ENCODE measurements at places on chromosomes 13 and 19.
A peak's percentile ranks its signal among the peaks of the same experiment; 100 is the strongest.

- no peak for DNase-seq
Measured at GRCh38 chr13:47480951-47481350, 520.1 kb downstream of the SUCLA2 start.

DNA sequence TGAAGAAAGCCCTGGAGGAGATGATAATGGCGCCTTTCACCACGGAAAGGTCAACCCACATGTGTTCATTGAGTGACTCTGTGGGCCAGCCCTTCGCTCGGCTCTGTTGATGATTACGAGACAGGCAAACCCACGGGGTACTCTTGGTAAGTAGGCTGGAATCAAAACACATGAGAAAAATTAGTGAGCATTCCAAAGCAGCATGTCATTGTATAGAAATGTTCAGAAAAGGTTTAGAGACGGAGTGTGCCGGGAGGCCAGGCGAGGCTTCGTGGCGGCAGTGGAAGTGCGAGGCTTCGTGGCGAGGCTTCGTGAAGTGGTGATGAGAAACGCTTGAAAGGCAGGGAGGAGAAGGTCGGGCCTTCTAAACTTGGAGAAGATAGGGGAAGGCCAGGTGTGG, 144.3 kb downstream of the ZNF536 start:
- no peak for DNase-seq

- DNase-seq = no peak
Measured at GRCh38 chr13:111043575-111043982, 71.5 kb upstream of the ARHGEF7 start.

DNA sequence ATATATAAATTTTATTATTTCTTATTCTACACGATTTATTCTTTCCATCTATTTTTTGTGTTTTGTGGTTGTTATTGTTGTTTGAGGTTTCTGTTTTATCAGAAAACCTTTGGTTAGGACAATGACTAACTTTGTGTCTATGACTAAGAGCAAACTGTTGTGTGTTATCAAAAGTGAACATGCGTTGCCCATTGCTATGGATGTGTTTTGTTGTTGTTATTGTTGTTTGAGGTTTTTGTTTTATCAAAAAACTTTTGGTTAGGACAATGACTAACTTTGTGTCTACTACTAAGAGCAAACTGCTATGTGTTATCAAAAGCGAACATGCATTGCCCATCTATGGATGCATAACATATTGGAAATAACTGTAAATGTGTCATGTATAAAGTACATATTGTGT, 692.3 kb downstream of the SLITRK1 start:
- no peak for DNase-seq

DNA sequence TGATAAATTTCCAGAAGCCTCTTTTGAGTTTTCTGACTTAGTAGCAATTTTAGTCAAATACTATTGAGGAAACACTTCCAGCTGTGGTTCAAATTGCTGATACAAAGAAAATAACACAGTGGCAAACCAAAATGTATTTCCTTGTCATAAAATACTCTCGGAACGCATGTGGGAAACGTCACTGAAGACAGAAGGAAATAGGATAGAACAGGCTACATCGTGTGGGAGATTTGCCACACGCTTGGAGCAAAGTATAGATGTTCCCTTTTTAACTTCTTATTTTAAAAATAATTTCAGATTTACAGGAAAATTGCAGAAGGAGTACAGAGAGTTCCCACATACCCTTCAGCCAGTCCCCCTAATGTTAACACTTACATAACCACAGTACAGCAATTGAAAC, 88.8 kb downstream of the ING1 start:
- DNase-seq = no peak

- DNase-seq = no peak
Measured at GRCh38 chr13:24842549-24843274, 78.7 kb downstream of the RNF17 start.

DNA sequence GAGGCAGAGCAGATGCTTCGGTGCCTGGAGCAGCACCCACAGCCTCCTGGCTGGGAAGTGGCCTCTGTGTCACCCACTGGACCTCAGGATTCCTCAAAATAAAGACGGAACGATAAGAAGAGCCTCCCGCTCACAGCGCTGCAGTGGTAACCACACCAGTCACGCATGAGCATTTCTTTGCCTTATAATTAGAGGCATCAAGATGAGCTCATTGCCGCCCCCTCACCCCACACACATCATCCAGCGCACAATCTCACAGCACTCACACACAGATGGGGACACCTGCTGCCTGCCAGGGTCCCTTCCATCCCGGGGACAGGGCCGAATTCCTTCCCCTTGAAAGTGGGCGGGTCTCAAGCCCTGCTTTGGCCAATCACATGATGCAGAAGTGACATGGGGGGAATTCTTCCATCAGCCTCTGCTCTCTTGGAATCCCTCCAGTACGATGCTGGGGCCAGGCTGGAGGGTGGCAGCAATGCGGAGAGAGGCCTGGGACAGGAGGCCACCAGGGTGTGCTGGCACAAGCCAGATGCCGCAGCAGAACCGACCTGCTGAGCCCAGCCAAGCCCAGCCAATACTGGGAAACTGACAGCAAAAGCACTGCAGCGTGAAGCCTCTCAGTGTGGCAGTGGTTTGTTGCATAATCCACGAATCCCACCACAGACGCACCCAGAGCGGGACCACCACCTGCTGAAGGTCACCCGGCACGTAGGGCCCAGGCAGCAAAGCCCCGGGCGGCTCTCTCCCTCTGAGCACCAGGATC, 16.0 kb downstream of the PIP5K1C start:
- no peak for DNase-seq

GRCh38 chr19:56477429-56478338, 539 bp upstream of the ZNF667 start:
- no peak for DNase-seq

DNA sequence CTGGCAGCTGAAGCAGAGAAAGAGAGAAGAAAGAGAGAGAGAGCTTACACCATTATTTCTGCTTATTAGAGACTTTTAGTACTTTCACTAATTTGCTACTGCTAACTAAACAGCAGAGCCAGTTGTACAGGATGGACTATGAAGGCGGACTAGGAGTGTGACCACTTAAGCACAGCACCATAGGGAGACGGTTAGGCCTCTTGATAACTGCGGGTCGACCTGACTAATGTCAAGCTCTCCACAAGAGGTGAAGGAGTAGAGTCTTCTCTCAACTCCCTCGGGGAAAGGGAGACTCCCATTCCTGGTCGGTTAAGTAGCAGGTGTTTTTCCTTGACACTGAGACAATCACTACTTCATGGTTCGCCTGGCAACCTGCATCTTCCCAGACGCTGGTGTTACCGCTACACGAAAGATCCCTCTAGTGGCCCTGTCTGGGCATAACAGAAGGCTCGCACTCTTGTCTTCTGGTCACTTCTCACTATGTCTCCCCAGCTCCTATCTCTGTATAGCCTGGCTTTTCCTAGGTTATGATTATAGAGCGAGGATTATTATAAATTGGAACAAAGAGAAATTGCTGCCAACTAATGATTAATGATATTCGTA, 5.3 kb upstream of the PSG7 start:
- DNase-seq = no peak

- peak; percentile 75 for DNase-seq
Measured at GRCh38 chr19:52188822-52189734, 774 bp upstream of the PPP2R1A start.

DNA sequence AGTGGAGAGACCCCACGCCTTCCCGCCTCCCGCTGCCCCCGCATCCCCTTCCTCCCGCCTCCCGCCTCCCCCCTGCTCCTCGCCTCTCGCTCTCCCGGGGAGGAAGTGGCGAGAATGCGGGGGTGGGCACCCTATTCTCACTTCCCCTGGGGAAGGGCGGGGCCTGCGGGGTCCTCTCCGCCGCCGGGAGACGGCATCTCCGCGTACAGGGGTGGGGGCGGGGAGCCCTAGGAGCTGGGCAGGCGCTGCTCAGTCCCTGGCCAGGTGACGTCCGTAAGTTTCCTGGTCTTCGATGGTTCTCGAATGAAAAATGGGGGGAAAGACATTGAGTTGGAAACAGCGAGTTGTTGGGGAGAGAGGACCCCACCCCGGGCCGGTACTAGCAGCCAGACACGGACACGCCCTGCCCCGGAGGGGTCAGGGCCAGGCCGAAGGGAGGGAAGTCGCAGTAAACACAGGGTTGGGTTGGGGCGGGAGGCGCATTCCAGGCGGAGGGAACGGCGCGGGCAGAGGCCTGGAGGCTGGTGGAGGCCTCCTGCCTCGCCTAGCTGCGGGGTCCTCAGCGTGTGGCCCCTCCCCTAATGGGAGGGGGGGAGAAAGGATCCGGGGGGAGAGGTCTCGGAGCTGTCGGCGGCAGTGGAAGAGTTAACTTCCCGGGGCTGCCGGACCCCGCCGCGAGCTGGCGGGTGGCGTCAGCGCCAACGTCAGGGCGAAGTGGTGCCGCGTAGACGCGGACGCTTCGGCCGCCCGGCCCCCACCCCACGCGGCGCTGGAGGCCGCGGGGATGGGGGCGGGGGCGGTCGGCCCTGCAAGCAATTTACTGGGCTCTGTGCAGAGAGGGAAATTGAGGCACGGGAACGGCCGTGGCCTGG, 10.4 kb upstream of the JUND start:
- DNase-seq = no peak

GRCh38 chr19:9786342-9786741, 17.8 kb upstream of the ZNF846 start:
- DNase-seq = no peak

DNA sequence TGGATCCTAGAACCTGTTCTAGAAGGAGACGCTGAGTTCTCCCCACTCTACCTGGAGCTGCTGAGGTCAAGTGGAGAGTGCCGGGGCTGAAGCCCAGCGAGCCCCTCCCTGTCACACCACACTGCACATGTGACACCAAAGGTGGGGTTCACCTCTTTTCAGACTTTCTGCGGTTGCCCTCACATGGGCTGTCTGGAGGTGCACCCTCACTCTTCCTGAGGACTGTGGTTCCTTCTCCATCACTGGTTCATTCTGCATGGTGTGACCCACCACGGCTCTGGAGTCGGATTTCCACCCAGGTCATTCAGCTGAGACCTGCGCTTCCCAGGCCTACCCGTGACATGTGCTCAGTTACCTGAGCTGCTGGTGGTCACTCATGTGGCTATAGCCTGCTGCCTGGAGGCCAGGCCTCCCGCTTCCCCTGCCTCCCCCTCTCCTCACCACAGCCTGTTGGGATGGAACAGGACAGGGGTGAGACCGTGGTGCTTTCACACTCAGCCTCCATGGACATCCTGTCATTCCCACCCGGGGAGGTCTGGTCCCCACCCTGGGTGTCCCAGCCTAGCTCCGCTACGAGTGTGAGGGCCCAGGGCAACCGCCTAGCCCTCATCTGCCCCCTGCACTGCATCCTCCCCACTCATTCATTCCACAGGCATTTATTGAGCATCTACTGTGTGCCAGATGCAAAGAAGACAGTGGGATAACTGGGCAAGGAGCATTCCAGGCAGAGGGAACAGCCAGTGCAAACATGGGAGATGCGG, 605 bp upstream of the A1BG start:
- no peak for DNase-seq

DNA sequence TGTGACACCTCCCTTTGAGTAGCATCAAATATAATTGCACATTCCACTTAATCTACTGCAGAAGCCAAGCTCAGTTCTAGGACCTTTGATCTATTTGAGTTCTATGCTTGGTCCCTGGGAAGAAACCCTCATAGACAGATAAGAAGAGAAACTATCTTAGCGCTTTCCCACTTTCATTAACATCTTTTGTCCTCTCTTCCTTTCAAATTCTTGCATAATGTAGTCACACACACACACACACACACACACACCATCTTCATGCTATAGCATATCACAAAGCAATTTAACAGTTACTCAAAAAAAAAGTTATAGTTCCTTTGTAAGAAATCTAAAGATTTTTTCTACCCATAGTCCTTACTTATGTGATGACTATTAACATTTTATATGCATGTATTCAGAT, 735.9 kb upstream of the PCDH9 start:
- no peak for DNase-seq

- DNase-seq = no peak
Measured at GRCh38 chr19:34976611-34977010, 12.6 kb upstream of the ZNF792 start.

GRCh38 chr13:20713751-20714150, 10.3 kb downstream of the IL17D start:
- no peak for DNase-seq

GRCh38 chr19:53158119-53158656, 665 bp downstream of the ZNF347 start:
- DNase-seq = peak; percentile 70

GRCh38 chr19:958967-959855, 24.9 kb upstream of the WDR18 start:
- no peak for DNase-seq

DNA sequence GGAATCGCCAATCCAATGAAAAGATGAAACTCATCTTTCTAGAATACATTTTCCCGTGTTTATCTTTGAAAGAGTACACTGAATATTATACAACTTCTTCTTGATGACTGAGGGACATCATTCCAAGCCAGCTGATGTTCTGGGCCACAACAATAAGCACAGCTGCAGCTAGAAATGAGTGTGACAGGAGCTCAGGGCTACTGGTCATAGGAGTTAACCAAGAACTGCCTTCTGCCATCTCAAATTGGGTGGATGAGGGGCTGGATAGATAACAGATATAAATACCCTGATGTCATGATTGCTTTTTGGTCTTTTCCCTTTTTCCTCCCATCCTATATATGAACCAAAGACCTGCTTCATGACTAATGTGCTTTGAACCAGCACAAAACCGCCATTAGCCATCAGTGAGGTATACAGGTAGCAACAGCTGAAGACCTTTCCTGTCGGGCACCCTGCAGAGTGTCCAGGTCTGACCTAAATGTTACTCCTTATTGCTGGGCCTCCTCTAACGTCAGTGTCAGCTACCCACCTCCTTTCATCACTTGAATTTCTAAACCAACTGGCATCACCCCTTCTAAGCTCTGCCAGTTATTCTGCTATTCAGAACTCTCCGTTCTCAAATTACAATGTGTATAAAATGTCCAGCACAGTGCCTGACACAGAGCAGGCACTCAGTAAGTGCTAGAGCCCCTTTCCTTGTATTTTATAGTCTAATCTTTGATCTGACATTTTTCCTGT, 178.2 kb downstream of the ENOX1 start:
- DNase-seq = no peak

GRCh38 chr13:44744880-44745633, 168.9 kb upstream of the TSC22D1 start:
- DNase-seq = no peak

GRCh38 chr19:47713046-47714021, at the start of gene EHD2:
Gene EHD2, plus strand, starts transcription at chr19:47713422. Its CDS starts 3,191 bp downstream, at chr19:47716613.
- no peak for DNase-seq

DNA sequence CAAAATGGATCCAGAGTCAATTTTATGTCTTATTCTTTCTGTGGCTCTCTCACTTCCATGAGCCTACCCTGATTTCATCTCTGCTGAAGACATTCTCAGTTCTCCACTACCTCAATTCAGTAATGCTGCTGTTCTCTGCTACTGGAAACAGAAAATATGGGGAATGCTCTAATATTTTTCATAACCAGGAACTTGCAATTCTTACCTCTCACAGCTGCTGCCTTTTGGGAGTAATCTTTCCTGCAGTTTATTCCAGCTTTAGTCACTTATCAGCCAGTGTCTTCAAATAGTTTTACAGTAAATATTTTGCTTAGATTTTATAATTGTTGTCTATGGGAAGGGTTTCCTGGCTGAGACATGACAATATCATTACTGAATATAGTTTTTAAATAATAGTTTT, 145.1 kb upstream of the UFM1 start:
- DNase-seq = no peak
